Stimulated activated CD4-positive, alpha-beta T cell treated with anti-CD3 and anti-CD28 coated beads, Interleukin-12 subunit alpha, Interleukin-12 subunit beta, amount 100 ng/mL, for 24 hours (primary cell): ENCODE measurements at places on chromosomes 12 and 14.

DNA sequence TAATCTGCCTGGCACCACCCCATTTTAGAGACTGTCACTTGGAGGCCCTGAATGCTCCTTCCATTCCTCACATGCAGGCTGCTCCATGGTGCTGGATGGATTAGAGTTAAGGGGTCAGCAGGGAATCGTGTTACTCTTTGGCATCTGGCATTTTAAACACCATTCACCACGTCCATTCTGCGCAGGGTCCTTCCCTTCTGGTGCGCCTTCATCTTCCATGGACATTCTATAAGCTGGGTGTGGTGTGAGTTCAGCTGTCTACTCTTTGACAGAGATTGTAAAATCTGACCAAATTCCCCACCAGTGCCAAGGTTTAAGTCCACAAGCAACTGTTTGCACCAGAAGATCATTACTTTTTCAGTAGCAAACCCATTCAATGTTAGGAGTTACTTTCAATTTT lies 47.8 kb downstream of the GIT2 start:
- DNase-seq, result no peak

GRCh38 chr14:21999402-21999801 lies 325.8 kb upstream of the OR4E1 start:
- no peak for DNase-seq

GRCh38 chr12:53160673-53161072 lies 19.8 kb upstream of the ZNF740 start:
- DNase-seq, result no peak

GRCh38 chr14:72419226-72419775 lies 474.6 kb downstream of the DPF3 start:
- DNase-seq, result no peak

GRCh38 chr14:32186248-32186647 lies 15.6 kb upstream of the RNU6-7 start:
- no peak for DNase-seq
